Psoas muscle (tissue), 8 donors: ENCODE measurements at places on chromosomes 6 and 20. TPM values are rescaled to one million over a fixed set of nuclear protein-coding genes. Genes with fewer than 3 reads are reported as not detected.

The ADGRF1 gene
- not detected for total RNA-seq

The DCDC2 gene
- total RNA-seq: 0.99 TPM

The SLC22A7 gene
- not detected for total RNA-seq

DNA sequence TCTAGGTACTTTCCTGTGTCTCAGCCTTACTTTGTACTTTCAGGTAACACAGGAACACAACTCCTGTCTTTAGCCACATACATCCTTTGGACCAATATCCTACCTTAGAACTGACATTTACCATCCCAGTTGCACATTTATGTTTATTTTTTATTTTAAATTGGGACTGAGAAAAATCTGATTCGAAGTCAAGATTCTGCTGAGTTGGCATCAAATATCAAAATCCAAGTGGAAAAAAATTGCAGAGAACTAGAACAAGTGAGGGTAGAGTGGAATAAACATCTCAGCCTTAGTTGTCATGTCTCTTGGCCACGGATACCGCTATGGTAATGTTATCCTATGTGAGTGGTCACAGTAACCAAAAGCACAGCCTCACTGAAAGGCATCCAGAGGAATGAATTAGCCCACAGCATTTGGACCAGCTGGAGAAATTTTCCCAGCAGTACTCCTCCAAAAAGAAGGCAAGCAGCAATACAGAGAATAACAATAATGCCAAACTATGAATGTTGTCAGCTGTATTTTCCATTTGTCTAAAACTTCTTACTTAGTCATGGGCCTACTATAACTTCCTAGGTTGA, 17.6 kb upstream of the EYA4 start:
- DNase-seq: no peak

The HUS1B gene
- total RNA-seq: 0.21 TPM

The JPH2 gene
- 86.9 TPM for total RNA-seq

GRCh38 chr6:15953152-15953880, 175.6 kb upstream of the MYLIP start:
- no peak for DNase-seq
